ENCODE measurements at places on chromosomes 13 and 19.

GRCh38 chr19:55278391-55279135, 1.3 kb downstream of the HSPBP1 start:
- DNase-seq = no peak

- no peak for DNase-seq
Measured at GRCh38 chr13:37560526-37560925, 38.0 kb downstream of the POSTN start.

GRCh38 chr13:85080691-85081090, 718.5 kb downstream of the SLITRK6 start:
- DNase-seq = no peak

DNA sequence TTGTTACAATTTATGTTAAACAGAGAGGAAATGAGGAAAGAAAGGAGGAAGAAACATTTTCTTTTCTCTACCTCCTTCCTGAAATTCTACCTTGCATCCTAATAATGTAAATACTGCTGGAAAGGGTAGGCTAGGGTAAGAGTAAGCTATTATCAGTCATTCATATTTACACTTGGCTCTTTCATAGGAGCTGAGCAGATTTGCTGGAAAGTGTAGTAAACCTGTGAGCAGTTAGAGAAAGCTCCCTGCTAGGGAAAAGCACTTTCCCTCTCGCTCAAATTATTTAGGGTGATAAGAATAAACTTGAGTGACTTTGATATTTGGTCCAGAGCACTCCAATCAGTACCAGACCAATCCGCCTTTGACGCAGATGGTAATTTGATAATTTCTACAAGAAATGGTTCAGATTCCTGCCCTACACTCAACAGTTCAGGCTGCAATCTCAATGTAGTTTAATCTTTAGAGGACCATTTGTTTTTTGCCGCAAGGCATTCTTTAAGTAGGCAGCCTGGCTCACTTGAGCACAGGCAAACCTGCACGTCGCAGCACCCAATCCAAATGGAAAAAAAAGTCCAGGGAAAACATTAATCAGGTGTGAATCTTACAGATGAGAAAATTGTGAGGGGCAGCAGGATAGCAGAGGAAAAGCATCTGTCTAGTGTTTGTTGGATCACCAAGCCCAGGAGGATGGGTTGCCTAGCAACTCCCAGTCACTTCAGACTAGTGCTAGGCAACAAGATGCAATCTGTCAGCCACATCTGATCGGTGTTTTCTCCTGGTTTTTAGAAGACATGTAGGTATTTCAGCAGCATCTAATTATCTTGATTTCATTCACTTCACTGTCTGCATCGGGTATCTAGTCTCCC, 68.6 kb upstream of the KL start:
- DNase-seq = no peak

DNA sequence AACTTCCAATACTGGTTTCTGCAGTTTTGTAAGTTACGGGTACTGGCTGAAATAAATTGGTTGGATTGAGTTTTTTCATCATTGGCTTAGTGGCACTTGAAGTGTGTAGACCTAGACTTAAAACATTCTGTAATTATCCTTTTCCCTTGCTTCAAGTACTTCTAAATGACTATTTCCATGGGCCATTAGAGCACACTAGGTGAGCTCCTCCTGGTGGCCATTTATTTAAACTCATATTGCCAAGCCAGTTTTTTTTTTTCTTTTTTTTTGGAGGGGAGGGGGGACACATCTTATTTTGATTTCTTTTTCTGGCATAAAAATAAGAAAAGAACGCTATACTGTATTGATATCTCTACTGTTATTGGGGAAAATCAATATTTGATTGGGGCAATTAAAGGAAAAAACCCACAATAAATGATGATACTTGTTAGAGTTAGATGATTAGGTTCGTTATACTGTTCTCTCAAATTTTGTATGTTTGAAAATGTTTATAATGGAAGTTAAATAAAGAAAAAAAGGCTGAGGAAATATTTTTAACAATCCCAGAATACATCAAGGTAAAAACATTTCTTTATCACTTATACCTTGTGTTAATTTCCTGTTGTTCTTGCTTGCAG, 82.9 kb downstream of the PDS5B start:
- DNase-seq = peak; percentile 46

DNA sequence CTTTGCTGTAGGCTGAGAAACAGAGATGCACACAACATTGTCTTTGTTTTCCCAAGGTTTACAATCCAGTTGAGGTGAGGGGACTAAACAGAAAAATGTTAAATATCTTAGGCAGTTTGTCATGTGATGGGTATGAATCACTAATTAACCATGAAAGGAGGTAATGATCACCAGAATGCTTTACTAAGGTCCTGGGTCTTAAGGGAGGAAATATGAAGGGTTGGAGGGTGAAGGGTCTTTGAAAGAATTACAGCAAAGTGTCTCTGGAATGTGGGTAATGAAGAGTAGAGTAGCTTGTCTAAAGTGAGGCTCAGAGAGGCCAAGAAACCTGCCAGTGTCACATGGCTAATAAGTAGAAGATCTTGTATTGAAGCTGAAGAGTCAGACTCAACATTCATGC, 19.0 kb downstream of the BIVM start:
- DNase-seq = no peak

DNA sequence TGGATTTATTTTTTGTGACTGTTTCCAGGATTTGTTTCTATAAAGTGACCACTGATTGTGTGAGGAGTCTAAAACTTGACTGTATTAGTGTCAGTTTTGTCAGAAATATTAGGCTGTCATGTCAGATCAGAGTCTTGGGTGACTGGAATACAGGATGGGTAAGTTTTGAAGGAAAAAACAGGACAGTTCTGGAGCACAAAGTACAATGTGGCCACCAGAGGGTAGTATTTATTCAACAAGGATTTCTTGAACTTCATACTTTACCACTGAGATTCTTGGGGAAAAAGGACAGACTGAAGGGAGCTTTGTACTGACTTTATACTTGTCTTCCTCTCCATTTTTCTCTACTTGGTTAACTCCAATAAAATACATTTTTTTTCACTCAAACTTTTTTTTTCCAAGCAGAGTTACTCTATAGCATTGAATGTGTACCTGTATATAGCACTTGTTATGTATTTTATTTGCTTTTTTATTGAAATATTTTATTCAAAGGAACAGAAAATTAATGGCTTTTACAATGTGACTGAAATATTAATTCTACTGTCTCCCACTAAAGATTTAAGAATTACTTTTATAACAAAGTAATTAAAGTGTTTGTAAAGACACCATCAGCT, 51.1 kb downstream of the LMO7 start:
- peak; percentile 17 for DNase-seq

DNA sequence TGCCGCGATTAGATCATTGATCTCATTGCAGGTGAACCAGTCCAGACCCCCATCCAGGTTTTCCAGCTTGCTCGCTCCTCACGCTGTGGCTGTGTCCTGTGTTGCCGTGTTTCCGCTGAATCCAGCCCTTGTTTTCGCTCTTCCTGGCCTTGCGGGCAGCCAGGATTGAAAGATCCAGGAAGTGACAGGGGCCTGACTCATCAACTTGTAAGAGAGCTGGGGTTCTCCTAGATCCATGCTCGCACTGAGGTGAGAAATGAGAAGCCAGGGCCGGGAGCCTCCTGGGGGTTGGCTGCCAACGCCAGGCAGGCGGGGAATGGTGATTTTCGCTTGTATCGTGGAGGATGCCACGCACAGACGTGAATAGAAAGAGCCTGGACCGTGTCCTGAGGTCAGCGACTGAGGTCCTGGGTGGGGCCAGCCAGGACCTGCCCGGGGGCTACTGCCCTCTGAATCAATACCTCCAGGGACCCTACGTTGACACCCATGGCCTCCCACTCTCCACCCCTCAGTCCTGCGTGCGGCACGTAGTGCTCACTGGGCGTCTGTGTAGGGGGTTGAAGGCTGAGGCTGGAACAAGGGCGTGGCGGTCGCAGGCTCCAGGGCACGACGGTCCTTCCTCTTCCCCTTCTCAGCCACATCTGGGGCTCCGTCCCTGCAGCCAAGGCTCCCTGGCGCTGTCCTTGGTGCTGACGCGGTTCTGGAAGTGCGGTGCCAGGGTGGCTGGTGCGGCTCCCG, 7.3 kb upstream of the PTPRH start:
- peak; percentile 88 for DNase-seq

DNA sequence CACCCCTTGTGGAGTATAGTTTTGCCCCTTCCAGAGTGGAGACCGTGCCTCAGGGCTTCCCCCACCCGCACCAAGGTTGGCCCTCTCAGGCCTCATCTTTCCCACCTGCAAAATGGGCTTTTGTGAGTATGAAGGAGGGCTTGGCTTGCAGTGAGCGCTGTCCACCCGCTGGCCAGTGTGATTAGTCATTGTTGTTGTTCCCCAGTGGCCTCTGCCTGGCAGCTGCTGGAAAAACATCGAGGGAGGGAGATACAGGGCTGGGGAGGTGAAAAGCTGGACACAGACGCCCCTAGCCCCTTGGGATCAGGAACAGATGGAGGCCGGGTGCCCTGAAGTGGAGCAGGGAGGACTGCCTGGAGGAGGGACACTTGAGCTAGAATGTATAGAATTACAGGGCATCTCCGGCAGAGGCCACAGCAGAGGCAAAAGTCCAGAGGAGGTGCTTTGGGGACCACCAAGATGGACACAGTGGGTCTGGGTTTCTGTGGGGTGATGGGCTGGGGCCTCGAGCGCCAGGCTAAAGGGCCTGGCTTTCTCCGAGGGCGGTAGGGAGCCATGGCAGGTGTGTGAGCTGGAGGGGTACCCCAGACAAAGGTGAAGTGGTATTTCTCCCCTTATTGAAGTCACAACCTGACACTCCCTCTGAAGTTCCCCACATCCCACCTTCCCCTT, 3.9 kb upstream of the IL12RB1 start:
- no peak for DNase-seq

- DNase-seq = peak; percentile 92
Measured at GRCh38 chr19:1956868-1957492, 16.0 kb downstream of the CSNK1G2 start.

GRCh38 chr13:50686551-50686950, 156.9 kb downstream of the DLEU7 start:
- no peak for DNase-seq

GRCh38 chr19:42528354-42529247, at the start of gene CEACAM1:
Gene CEACAM1, minus strand, starts transcription at chr19:42528481. Its CDS starts 107 bp downstream, at chr19:42528374.
- DNase-seq = no peak

- no peak for DNase-seq
Measured at GRCh38 chr13:113280126-113280525, 16.9 kb upstream of the LAMP1 start.

GRCh38 chr13:23279321-23279720, 98.5 kb downstream of the SGCG start:
- no peak for DNase-seq

DNA sequence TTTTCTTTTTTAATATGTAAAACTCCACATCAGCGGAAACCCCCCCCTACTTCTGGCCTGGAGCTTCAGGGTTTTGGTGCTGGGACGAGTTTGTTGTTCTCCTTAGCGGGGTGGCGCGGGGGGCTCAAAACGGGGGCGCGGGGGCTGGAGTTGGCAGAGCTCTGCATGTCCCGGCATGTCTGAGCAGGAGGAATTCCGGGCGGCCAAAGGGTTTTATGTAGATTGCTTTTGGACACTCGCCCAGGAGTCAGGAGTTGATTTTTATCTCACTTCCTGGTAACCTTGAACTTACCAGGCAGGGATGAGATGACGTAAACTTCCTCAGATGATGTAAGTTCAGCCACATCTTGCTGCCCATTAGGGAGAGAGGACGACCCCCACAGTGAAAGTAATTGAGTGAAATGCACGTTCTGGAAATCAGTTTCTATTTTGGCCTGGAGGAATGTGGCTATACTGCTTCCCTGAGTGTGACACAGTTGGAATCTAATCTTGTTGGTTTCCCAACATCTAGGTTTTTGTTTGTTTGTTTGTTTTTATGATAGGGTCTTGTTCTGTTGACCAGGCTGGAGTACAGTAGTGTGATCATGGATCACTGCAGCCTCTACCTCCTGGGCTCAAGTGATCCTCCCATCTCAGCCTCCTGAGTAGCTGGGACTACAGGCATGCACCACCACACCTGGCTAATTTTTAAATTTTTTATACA, 21.0 kb upstream of the GDF15 start:
- DNase-seq = peak; percentile 77

DNA sequence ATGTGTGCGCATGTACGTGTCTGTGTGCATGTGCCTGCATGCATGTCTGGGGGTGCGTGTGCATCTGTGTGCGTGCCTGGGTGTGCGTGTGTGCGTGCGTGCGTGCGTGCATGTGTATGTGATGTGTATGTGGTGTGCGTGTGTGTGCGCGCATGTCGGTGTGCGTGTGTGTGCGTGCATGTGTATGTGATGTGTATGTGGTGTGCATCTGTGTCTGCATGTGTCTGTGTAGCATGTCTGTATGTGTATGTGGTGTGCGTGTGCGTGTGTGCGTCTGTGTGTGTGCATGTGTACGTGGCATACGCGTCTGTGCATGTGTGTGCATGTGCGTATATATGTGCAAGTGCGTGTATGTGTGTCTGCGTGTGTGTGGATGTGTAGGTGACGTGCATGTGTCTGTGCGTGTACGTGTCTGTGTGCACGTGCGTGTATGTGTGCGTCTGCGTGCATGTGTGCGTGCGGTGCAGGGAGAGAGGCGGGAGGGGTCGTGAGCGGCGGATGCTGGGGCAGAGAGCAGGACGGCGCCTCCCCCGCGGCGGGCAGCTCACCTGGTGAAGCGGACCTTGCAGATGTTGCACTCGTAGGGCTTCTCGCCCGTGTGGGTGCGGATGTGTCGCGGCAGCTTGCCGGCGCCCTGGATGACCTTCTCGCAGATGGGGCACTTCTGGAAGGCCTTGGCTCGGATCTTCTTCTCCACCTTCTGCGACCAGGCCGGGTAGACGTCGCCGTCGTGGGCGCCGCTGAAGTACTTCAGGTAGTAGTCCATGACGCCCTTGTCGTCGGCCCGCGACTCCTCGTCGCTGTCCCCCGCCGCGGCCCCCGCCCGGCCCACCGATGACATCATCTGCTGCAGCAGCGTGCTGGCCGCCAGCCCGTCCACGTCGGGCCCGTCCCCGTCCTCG, 13.0 kb downstream of the ZBTB7A start:
- DNase-seq = no peak

GRCh38 chr19:28563964-28564921, 648.7 kb downstream of the UQCRFS1 start:
- no peak for DNase-seq

- peak; percentile 42 for DNase-seq
Measured at GRCh38 chr13:39317291-39317690, 279.0 kb downstream of the NHLRC3 start.

GRCh38 chr19:33878910-33879810, 82.5 kb downstream of the KCTD15 start:
- no peak for DNase-seq

Data from pons (tissue), 1 donor.